Activated CD4-positive, alpha-beta T cell treated with anti-CD3 and anti-CD28 coated beads, Interleukin-2, amount 10 ng/mL, durations not matched to agents 24 days and 14 days (primary cell): ENCODE measurements at places on chromosomes 2 and 18.

GRCh38 chr2:216082805-216083204 lies 1.1 kb downstream of the TMEM169 start:
- DNase-seq, result peak; percentile 66

GRCh38 chr2:222364285-222364895 lies 60.0 kb upstream of the SGPP2 start:
- no peak for DNase-seq

DNA sequence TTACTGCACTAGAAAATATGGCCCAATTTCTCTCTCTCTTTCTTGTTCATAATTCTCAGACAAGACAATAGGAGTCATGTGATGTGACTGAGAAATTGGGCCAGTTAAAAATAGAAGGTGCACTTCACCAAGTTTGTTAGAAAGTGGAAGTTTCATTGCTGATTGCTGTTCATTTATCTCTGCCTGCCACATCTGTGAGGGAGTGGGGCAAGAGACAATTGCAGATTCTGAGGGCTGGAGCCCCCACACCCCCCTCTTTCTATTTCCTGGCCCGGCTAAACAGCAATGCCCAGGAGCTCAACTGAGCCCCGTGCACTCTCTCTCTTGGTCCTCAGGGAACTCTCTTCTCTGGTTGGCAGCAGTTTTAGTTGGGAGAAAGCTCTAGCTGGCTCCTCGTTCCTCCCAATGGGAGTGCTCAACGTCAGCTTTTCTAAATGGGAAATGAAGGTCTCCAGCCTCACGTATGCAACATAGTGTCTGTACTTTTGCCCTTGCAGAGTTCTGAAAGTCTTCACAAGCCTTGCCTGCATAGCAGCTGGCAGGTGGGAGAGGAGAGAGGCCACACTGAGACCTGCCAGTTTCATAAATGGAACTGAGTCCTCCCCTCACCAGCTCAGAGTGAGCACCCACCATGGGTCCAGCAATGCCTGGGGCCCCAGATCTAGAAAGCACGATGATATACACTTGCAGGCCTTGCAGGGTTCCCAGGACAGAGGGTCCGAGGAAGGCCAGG lies 115.7 kb downstream of the MYCN start:
- DNase-seq, result no peak

DNA sequence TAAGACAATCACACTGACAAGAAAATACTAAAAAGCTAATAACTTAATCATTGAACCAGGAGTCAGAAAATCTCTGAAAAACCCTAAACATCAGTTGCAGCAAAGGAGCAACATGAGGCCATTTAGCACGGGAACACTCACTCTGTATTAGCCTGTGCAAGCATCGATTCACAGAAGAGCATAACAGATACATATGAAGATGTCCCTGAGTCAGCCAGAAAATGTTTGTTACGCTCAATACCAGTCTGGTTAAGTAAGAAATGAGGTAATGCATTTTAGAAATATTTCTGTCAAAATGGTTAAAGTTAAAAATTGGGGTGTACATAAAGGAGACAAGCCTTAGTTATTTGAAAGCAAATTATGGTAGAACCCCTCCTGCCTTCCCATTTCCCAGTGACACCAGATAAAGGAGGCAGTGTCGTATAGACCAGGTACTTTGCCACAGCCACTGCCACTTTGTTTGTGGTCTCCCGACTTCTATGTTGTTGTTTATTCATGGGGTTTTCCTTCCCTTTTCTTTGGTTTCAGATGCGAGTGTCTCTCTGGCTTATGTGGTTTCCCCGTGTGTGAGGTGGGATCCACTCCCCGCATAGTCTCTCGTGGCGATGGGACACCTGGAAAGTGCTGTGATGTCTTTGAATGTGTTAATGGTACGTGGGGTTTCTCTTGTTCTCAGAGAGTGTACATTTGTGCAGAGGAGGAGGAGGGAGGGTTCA lies 108.6 kb downstream of the CRIM1 start:
- DNase-seq, result peak; percentile 42

GRCh38 chr18:8860845-8861642 lies 155.7 kb downstream of the MTCL1 start:
- DNase-seq, result no peak

- no peak for DNase-seq
Observed at GRCh38 chr2:231397011-231397927, 1.8 kb downstream of the B3GNT7 start.

DNA sequence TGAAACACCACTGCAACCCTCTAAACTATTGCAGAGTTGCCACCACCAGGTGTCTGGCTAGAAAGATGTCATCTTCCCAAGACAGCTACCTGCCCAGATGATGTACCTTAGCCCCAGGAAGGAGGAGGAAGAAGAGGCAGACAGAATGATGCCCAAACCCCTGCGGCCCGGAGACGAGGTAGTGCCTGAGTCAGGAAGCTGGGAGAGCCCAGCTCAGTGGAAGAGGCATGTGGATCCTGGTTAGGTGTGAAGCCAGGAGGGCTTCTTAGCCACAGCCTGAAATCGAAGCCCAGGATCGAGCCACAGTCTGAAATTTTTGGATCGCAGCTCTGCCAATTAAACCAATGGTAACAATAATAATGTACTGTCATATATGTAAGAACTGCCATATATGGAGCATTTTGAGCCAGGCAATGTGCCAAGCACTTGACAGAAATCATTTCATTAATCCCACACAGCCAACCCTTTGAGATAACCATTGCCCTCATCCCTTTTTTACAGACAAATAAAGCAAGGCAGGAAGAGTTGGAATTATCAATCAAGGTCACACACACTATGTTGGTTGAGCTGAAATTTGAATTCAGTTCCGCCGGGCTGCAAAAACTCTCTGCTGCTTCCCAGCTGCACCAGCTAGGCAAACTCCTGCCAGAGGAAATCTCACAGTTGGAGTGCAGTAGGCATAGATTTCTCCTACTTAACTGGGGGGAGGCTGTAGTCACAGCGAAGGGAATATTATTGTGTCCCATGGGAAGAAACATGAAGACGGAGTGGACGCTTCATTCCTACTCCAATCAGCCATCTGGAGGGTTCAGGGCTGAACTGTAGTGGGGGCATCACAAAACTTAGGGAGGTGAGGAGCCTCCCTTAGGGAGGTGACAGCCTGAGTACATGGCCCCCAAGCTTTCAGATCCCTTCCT lies 19.4 kb upstream of the CYP1B1 start:
- DNase-seq, result no peak

DNA sequence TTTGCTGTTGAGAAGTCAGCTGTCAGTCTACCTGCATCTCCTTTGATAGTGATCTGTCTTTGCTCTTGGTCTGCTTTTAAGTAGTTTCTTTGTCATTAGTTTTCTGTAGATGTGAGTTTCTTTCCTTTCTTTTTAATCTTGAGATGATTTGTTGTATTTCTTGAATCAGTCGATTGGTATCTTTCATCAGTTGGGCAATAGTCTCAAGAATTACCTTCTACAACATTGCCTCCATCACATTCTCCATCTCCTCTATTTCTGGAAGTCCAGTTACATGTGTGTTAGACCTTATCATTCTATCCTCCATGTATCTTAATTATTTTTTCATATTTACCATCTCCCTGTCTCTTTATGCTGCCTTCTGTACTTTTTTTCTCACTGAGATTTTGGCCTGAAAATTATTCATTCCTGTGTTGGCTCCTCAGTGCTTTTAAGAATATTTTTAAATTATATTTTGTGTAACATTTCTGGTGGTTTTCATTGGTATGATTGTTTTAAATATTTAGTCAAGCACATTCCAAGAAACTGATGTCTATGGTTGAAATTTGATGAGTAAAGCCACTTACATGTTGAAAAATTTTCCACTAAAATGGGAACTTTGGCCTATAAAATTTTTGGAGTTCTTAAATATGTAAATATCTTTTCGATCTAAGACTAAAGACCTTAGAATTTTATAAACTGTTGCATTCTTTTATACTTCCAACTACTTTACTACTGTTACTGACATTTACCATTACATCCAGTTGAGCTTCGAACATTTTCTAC lies 239.5 kb upstream of the MGAT5 start:
- no peak for DNase-seq

DNA sequence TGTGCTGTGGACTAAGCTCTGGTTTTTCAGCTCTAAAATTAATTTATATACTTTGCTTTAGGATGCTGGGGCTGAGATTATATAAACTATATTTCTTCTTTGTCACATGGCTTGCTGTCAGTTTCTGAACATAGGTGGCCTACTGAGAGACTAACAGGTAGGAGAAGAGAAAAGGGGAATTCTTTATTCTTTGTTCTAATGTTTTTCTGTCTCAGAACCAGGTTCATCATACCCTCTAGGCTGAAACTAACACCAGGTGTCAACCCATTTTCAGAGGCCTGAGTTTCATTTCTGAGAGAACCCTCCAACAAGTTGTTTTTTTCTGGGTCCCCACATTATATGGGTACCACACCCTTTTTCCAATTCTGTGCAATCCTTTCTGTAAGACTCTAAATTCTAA lies 843.6 kb downstream of the TRIB2 start:
- no peak for DNase-seq

DNA sequence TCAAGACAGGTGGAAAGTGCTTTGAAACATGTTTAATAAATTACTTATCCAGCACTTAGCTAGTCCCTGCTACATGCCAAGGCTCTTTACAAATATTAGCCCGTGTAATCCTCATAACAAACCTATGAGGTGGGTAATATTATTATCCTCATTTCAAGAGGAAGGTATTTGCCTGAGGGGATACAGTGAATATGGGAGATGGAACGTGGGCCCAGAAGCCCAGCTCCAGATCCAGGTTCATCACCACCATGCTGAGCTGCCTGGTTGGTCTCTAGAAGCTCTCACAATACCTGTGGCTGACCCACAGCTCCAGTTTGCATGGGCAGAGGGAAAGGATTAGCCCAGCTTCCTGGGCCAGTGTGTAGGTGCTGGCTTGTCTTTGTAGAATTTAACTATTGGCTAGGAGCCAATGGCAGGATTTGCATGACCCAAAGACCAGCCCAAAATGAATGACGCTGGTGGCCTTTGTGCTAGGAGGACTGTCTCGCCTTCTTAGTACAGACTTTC lies 61.6 kb upstream of the ATP8B1 start:
- DNase-seq, result no peak

- no peak for DNase-seq
Observed at GRCh38 chr2:150020221-150020620, 432.6 kb upstream of the MMADHC start.

DNA sequence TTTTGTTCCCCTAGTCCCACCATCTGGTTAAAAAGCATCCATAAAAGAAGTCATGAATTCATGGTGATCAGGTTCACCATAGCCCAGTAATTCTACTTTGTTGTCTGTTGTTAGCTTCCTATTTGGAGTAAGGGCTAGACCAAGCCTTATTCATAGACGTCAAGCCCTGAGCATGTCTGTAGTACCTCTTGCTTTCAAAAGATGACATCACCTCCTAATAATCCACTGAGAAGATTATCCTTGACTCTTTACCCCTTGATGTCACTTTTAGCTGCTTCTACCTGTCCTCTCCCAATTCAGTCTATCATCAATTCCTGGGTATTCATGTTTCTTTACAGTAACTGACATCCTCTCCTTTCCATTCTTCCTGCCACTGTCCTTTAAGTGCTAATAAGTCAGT lies 90.1 kb downstream of the EML6 start:
- DNase-seq, result no peak

DNA sequence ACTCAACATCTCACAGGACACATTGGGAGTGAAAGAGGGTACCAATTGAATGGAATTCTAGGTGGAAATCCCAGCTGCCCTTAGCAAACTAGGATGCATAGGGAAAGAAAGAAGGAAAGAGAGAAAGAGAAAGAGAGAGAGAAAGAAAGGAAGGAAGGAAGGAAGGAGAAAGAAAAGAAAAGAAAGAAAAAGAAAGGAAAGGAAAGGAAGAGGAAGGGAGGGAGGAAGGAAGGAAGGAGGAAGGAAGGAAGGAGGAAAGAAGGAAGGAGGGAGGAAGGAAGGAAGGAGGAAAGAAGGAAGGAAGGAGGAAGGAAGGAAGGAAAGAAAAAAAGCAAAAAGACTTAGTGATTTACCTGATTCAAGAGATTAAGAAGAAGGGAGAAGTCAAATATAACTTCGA lies 143.9 kb downstream of the SS18 start:
- no peak for DNase-seq

DNA sequence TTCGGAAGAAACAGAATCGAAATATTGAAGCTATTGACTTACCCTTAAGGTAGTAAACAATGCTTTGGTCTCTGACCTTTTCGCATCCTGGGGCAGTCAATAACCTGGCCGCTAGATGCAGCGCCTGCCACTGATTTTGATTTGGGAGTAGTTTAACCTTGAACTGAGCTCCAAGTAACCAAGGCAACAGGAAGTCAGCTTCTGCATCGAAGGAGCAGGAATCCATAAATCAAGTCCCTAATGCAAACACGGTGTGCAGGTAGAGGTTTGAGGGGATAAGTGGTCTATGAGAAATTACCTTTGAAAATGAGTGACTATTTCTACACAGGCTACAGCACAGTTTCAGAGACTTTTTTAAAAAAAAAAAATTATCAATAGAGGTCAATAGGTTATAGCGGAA lies 353.5 kb downstream of the SETBP1 start:
- no peak for DNase-seq

DNA sequence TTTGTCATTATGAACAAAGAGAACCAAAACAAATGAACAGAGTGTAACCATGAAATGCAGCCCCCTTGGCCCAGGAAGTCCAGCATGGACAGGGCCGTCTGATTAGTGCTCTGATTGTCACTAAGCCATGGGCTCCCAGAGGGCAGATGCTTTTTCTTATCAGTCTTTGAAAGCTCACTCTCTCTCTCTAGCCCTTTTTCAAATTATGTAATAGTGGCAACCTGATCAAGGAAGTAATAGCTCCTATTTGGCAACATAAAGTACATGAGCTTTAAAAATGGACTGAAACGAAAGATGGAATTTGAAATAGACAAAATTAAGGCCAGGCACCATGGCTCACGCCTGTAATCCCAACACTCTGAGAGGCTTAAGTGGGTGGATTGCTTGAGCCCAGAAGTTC lies 32.4 kb upstream of the EPG5 start:
- DNase-seq, result no peak

DNA sequence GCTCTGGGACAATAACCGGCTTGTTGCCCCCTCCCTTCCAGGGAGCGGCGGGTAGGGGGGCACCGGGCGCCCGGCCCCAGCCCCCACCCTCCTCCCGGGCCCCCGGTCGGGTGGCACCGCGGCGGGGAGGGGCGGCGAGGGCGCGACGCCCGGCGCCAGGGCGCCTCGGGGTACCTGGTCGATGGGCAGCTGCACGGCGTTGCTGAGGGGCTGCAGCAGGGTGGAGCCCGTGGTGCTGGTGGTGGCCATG lies 193 bp downstream of the MBOAT2 start:
- DNase-seq, result no peak

DNA sequence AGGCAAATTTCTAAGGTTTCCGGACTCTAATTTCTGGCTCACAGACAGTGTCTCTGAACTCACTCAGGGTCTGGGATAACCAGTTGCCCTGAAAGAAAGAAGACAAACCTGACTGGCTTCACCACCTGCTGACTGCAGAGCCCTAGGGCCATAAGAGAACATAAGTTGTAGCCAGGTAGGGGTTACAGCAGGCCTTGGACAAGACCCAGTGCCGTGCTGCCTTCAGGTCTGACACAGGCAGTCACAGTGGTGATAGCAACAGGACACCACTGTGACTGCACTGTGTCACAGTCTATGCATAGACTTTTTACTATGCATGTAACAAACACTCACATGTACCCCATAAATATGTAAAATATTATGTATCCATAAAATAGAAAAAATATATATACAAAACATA lies 508.5 kb downstream of the PID1 start:
- no peak for DNase-seq
